ENCODE measurements at places on chromosomes 1 and 21.

GRCh38 chr1:67853704-67854103, 20.4 kb upstream of the GNG12 start:
- no peak for DNase-seq

- DNase-seq = no peak
Observed at GRCh38 chr1:206468571-206468970, 1.7 kb upstream of the IKBKE start.

- DNase-seq = no peak
Observed at GRCh38 chr1:20719261-20719660, 1.5 kb upstream of the KIF17 start.

GRCh38 chr1:53293123-53293522, 34.7 kb downstream of the LRP8 start:
- DNase-seq = no peak

DNA sequence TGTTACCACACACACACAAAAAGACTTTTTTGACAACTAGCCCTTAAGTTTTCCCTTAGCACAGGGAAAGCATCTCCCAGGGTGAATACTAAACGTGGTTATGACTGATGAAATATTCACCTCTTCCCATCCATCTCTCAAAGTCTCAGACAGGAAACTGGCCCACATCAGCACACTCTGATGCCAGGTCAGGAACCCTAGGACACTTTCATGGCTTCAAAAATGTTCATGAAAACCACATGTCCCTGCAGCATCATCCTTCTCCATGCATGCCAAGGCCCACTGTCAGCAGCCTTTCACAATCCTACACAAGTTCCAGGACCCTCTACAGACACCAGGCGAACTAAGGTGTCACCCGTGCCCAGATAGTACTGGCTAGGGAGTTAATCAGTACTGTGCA, 68.7 kb downstream of the DNTTIP2 start:
- DNase-seq = no peak

DNA sequence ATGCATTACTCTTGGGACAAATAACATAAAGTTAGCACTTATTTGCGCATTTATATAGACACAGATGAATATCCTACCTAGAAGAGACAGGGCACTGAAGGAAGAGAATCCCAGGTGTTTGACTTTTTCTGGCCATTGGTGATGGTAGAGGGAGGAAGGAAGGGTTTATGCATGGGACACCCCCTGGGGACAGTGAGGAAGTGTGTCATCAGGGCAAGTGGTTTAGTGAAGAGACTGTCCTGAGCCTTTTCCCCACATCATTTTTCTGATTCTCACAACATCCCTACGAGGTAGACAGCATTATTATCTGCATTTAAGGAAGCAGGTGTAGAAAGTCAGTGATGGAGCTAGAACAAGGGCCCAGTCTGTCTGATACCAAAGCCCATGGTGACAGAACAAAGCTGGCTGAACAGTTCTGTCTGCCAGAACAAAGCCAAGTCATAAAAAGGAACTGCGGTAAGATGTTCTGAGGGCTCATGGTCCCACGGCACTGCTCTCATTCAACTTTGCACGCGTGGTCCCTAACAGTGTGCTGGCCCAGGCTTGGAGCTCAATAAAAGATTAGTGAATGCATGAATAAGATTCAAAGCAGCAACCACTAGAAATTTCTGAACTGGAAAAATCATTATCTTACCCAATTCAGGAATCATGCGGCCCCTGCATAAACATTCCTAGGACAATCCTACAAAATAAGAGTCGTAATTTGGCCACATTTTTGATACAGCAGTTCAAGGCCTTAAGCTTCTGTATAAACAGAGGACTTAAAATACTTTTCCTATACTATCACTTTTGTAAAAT, 12.2 kb upstream of the CDC42BPA start:
- DNase-seq = no peak

GRCh38 chr1:93909146-93910050, at the start of gene GCLM:
Gene GCLM, minus strand, starts transcription at chr1:93909430. Its CDS starts 267 bp downstream, at chr1:93909163.
- DNase-seq = peak; percentile 89

DNA sequence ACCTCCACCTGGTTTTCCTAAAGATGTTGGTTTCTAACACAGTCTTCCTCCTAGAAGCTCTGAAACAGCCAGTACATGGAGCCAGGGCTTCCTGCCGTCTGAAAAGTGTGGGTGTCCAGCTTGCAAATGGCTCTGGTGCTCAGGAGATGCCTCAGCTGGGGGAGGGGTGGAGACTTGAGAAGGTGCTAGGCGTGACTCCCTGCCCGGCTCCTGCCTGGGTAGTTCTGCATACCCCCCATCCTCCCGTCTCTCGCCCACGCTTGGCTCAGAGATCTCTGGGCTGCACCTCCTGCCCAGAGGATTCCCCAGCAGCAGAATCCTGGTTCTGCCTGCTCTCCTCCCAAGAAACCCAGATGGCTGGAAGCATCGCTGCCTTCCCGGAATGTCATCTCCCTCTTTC, 16.9 kb downstream of the STUM start:
- no peak for DNase-seq

DNA sequence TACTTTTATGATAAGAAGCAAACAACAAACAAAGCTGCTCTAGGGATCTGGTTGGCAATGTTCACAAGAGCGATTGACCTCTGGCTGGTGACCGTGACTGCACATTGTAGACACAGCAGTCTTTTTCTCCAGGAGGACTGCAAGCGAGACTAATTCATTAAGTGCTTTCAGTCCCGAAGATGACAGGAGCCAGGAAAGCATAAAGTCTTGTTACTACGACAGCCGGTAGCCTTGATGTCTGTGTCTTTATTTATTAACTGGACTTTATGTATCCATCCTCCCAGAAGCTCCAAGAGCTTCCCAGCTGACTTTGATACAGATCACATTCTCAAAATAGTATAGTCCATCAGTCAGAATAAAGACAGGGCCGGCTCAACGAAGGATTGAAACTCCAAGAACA, 18.2 kb downstream of the FAM163A start:
- no peak for DNase-seq

DNA sequence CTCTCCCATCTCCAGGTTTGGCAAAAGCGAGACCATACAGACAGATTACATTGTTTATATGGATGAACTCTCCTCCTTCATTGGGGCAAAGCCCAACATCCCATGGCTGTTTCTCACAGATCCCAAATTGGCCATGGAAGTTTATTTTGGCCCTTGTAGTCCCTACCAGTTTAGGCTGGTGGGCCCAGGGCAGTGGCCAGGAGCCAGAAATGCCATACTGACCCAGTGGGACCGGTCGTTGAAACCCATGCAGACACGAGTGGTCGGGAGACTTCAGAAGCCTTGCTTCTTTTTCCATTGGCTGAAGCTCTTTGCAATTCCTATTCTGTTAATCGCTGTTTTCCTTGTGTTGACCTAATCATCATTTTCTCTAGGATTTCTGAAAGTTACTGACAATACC, 26.4 kb downstream of the FMO3 start:
- no peak for DNase-seq

DNA sequence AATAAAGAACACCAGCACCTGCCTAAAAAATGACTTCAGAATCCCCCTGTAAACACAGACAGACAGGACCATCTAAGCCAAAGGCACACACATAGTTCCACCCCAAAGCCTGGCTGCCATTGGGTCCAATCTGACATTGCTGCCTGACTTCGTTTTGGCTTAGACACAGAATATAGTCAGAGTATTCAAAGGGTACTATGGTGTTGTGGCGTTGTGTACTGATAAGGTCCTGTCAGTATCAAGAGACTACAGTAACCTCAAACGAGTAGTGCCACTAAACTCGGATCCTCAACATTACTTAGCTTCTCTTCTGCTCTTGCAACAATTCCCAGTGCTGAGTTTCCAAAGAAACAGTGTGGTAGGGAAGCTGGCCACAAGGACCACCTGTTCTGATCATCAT, 169.3 kb upstream of the NR5A2 start:
- no peak for DNase-seq

GRCh38 chr1:109979489-109980091, 5.0 kb upstream of the AHCYL1 start:
- DNase-seq = no peak

- no peak for DNase-seq
Observed at GRCh38 chr1:22806584-22806983, 95.9 kb downstream of the EPHB2 start.

- DNase-seq = no peak
Observed at GRCh38 chr1:89363196-89363595, 663 bp upstream of the GBP6 start.

GRCh38 chr21:35206141-35207125, 157.3 kb upstream of the RUNX1 start:
- DNase-seq = no peak

DNA sequence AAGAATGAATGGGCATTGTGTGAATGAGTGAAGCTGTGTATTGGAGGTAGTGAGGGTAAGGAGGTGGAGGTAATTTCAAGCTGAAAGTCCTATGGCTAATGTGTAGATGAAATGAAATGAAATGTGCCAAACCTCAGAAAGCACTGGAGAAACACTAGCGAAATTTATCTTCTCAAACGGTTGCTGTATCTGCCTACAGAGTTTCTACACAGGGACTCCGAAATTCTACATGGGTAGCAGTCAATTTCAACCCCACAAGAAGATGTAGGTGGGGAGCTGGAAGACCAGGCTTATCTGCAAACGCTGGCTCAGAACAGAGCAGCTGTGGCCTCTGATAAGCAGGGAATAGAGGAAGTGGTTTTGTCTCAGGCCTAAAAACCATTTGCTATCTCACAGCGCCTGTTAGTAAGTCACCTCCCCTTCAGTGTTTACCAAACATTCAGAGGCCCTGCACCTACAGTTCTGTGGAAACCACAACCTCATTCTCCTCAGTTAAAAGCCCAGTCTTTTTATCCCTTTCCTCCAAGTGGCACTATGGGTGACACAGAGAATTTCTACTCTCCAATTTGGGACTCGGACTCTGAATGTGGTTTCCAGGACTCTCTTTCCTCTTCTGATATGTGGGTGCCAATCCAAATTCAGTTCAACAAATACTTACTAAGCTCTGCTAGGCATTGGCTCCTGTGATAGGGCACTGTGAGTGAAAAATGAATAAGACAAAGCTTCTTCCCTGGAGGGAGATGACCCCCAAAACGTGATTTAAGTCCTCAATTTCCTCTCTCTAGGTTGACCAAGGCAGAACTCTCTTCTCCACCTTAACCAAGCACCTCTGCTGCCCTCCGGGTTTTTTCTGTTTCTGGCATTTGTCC, 17.2 kb upstream of the SLAMF6 start:
- DNase-seq = peak; percentile 24

DNA sequence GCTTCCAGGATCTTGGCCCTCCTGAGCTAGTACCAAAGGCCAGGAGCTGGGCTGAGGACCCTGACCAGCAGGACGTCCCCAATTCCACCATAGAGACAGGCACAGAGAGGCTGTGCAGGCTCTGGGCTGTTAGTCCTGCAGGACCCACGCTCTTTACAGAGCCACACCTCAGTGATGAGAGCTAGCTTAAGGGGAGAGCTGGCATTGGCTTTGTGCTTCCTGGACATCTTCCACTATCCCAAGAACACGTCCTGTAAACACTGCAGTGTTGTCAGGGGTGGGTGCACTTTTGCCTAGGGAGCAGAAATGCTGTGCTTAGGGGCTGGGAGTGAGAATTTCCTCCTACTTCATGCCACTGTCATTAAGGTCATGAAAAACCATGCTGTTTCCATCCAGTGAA, 91.7 kb upstream of the EDN2 start:
- DNase-seq = no peak

GRCh38 chr1:58749646-58750045, 34.2 kb downstream of the JUN start:
- no peak for DNase-seq

- no peak for DNase-seq
Observed at GRCh38 chr1:112196008-112196588, 199.9 kb upstream of the CTTNBP2NL start.

- DNase-seq = no peak
Observed at GRCh38 chr1:234927312-234927970, 201.2 kb downstream of the TOMM20 start.

DNA sequence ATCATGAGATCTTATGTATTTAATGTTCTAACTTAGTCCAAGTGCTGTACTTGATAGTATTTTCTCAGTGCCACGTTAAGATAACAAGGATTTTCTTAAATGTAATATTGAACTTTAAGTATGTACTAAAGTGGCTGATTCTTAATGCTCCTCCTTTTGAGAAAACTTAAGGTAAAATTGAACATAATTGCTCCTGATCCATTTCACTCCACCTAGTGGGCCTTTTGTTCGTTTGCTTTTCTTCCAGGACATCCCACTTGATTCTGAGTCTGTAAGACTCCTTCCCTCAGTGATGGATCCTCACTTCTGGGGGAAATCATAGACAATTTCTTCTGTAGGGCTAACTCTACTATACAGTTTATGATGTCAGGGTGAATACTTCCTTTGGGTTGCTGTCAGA, 173.1 kb downstream of the LMO4 start:
- DNase-seq = no peak

GRCh38 chr1:1470626-1471388, 758 bp upstream of the ATAD3B start:
- no peak for DNase-seq

- DNase-seq = no peak
Observed at GRCh38 chr21:38997051-38997842, 186.0 kb downstream of the PSMG1 start.

DNA sequence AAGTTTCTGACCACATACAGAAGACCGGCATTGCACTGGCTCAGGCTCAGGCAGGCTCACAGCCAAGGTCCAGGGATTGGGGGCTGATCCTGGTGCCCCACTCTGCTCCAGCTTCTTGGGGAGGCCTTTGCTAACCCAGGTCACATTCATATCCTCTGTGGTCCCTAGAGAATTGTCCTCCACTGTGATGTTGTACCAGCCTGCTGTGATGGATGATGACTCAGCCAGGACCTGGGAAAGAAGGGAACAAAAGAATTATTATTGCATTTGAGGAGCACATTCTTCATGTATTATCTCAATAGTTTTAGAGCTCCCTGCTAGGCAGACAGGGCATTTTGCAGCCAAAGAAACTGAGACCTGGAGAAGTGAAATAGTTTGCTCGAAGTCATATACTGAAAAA, 114.3 kb upstream of the ETV3 start:
- DNase-seq = no peak

GRCh38 chr1:82994616-82995263, 1004.2 kb downstream of the TTLL7 start:
- no peak for DNase-seq

- DNase-seq = no peak
Observed at GRCh38 chr1:9319789-9320519, 27.3 kb downstream of the SPSB1 start.

- DNase-seq = no peak
Observed at GRCh38 chr1:231800108-231800507, 173.5 kb downstream of the DISC1 start.

DNA sequence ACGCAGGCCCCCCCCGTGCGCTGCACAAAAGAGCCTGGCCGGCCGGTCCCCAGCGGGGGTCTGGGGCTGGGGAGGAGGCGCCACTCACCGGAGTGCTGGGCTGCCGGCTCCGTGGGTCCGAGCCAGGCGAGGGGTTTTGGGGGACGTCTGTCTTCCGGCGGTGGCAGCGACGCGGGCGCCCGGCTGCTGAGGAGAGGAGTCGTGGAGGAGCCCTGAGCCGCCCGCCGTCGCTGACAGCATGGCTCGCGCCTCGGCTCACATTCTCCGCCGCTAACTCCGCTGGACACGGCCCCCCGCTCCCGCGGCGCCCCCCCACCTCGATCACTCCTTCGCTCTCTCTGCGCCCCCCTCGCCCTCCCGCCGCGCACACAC, 649 bp downstream of the AHDC1 start:
- DNase-seq = no peak

GRCh38 chr1:76501586-76502219, 365.6 kb upstream of the ST6GALNAC5 start:
- no peak for DNase-seq

- no peak for DNase-seq
Observed at GRCh38 chr1:205147191-205147835, 25.5 kb upstream of the RBBP5 start.

GRCh38 chr1:192225266-192225665, 67.0 kb downstream of the RGS18 start:
- no peak for DNase-seq

All from T-helper 17 cell (primary cell).